ENCODE measurements at places on chromosomes 11 and 22.

DNA sequence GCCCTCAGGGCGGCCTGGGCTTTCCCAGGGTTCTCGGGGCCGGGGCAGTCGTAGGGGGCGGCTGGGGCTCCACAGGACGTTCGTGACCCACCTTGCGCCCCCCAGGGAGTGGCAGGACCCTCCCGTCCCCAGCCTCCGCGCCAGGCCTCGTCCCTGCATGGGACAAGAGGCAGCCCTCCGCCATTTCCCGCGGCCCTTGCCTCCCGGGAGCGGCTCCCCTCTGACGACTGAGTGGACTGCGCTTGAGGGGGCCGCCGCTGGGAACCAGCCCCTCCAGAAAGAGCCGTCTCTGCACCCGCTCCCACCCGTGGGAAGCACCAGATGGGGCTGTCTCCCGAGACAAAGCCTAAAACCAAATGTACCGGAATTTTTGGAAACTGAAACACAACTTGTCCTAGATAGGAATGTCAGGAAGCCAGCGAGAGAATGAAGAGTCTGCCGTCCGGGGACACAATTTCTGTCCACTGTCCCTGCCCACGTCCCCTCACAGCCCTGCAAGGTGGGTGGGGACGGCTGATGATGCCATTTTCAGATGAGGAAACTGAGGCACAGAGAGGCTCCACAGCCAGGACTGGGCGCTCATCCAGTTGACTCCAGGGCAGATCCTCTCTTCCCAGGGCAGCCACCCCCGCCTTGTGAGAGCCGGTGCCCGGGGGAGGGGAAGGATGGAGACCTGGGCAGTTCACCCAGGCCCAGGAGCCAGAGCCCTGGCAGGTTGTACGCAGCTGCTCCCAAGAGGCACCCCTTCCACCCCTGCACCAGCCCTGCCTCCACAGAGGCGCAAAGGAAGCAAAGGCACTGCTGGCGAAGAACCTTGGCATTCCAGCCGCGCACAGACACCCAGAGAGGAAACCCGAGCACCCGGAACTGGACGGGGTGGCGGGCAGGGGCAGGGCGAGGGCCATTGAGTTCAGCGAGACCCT lies 18.1 kb upstream of the PICK1 start:
- DNase-seq, result no peak

DNA sequence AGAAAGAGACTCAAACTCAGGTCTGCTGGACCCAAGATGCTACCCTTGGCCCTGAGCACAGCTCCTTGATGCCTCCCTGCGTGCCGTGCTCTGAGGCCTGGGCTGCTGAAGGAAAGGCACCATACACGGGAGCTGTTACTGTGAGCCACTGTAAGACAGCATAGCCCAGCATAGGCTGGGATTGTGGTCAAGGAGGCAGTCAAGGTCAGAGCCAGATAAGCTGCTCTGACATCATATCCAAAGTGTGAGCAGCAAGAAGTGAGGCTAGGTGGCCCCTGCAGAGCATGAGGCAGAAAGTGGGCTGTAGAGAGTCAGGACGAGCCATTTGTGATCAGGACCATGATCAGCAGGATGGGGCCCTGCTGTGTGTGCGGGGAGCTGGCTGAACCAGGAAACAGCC lies 7.7 kb downstream of the SLC22A8 start:
- no peak for DNase-seq

- no peak for DNase-seq
Observed at GRCh38 chr11:8263109-8263768, 439 bp downstream of the LMO1 start.

- DNase-seq, result no peak
Observed at GRCh38 chr11:92605667-92606066, 363.8 kb upstream of the MTNR1B start.

DNA sequence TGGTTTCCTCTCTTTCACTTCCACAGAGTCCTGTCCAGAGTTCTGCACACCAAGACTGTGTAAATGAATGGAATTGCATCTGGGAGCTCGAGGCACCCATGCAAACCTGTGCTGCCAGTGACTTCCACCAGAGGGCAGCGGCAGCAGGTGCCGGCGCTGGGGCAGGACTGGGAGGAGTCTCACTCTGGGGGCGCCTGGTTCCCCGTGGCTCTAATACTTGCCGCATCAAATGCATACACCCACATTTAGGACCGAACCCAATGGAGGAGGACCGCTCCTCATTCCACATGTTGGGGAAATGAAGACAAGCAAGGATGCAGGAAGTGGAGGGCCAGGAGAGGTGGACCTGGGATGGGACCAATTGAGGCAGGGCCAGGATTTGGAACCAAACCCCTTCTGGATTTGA lies 1.1 kb upstream of the CD6 start:
- DNase-seq, result peak; percentile 50

- DNase-seq, result no peak
Observed at GRCh38 chr11:114219559-114220349, 76.4 kb upstream of the NNMT start.
